Inflammatory macrophage treated with lipopolysaccharide for 1 hour (primary cell): ENCODE measurements at places on chromosomes 4 and X.
A peak's percentile ranks its signal among the peaks of the same experiment; 100 is the strongest.

GRCh38 chr4:138242076-138242833 lies at the start of gene SLC7A11:
Gene SLC7A11 (minus strand): TSS chr4:138242349. CDS start chr4:138242069, 280 bp downstream.
- peak; percentile 100 for DNase-seq

GRCh38 chr4:37646247-37646646 lies 39.9 kb downstream of the RELL1 start:
- DNase-seq: no peak

DNA sequence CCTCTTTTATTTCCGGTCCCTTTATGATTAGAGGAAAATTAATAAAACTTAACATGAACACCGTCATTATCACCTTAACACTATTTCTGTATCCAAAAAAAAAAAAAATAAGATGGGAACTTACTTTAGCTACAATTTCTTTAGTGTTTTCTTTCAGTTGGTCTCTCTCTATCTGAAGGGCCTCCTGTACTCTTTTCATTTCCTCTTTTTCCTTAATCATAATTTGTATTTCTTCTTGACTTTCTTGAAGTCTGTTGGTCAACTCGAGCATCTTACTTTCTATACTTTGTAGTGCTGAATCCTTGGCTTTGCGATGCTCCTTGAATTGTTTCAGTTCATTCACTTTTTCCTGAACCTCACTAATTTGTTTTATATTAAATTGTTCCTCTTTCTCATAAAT lies 45.3 kb upstream of the BDH2 start:
- DNase-seq: no peak

GRCh38 chrX:38112566-38112965 lies 106.2 kb downstream of the SYTL5 start:
- no peak for DNase-seq

- no peak for DNase-seq
Observed at GRCh38 chr4:145528601-145529000, 46.9 kb downstream of the SMAD1 start.

DNA sequence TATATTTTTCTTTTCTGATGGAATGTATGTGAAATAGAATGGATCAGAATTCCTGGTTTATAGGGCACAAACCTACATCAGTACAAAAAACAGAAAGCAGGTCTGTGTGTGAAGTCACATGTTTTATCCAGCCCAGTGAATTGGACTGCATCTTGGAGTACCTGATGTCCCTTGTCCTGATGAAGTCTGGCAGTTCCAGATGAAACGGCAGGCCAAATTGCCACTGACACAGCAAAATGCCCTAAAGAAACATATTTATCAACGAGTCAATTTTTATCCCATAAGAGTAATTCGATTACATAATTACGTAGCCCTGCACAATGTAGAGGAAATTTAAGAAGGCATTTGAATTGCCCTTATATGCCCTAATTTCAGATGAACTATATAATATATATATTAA lies 37.8 kb upstream of the ATP6AP2 start:
- no peak for DNase-seq
